Fibroblast of skin of back (primary cell): ENCODE measurements at places on chromosomes 4 and X.
A peak's percentile ranks its signal among the peaks of the same experiment; 100 is the strongest.

- no peak for DNase-seq
These were observed 192.7 kb upstream of the LEF1 start for GRCh38 chr4:108361446-108361820.

GRCh38 chrX:139506333-139506732, 24.2 kb upstream of the F9 start:
- no peak for DNase-seq

DNA sequence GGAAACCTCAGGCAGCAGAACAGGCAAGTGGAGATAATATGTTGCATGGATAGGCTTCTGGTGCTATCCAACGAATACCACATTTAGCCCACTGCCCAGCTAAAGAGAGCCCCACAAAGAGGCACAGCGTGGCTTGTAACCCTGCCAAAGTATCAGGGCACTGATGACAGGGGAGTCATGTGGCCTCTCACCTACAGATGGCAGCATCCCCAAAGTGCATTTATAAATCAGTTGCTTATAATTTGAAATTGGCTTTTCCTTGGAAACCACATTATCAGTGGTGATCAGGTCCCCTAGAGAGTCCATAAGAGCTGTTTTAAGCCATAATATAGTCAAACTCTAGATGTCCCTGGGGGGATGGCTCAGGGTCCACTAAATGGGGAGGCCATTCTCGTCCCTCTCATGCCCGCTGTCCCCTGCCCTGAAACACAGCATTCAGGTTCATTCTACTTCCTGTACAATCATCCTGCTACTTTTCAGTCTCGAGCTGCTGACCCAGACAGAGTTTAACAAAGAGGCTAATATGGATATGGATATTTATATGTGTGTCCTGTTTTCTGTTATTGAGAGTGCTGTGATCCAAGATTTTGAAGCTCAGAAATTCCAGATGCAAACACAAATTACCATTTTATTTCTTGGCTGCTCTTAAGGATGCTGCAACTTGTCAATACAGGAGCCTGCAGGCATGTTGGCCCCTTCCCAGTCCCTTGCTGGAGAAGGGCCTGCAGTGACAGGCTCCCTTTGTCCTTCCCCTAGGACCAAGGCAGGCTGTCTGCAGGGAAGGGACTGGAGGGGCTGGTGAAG, 28.5 kb downstream of the SRPX start:
- peak; percentile 24 for DNase-seq

DNA sequence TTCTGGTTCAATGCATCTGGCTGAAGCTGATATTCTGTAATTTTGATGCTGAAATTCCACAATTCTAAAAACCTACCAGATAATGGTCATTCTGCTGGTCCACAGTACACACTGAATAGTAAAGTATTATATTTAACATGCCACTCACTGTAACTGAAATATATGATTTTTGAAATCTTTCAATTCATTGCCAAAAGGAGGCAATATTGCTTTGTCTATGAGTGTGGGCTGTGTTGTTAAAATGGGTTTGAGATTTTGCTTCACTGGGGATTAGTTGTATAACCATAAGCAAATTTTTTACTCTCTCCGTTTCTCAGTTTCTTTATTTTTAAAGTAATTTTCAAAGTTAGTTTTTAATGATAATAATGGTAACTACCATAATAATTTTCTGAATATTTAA, 1404.1 kb upstream of the IGFBP7 start:
- DNase-seq: no peak

GRCh38 chrX:134542485-134542884, 82.5 kb downstream of the HPRT1 start:
- peak; percentile 52 for DNase-seq

DNA sequence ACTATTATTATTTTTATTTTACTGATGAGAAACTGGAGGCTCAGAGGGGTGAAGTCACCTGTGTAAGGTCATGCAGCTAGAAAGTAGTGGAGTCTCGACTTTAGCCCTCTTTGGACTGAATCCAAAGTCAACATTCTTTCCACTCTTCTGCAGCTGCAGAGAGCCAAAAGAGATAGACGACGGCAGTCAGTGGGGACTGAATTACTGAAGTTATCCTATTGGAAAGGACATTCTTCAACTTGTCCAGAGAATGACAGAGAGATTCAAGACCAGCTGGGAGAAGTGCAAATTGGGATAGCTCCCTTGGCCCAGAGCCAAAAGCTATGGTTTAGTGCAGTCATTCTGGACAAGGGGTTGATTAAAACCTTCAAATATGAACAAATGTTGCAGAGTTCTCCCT, 42.5 kb downstream of the VGLL1 start:
- DNase-seq: no peak

DNA sequence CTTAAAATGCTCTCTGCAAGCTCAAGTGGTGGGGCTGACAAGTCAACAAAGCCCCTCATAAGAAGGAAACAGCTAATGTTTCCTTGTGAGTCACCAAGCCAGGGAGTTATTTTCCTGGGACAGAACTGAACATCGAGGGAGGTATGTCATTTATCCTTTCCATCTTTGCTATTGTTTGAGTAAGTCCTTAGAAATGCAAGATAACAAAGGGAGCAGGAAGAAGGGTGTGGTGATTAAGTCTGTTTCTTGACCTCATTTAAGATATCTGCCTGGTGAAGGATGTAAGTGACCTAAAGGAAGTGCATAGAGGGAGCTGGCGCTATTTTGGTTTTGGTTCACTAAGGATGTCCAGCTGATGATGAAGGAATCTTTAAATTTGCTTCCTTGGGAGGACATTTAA, 39.9 kb downstream of the ATG4A start:
- DNase-seq: peak; percentile 62

GRCh38 chr4:2923141-2923551, 40.1 kb downstream of the NOP14 start:
- DNase-seq: peak; percentile 51

DNA sequence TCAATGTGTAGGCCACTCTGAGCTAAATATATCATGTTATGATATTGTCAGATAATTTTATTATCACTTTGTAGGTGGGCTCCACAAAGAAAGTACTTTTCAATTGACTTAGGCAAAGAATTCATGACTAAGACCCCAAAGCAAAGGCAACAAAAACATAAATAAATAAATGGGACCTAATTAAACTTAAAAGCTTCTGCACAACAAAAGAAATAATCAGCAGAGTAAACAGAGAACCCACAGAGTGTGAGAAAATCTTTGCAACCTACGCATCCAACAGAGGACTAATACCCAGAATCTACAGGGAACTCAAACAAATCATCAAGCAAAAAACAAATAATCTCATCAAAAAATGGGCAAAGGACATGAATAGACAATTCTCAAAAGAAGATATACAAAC, 15.2 kb upstream of the PDLIM5 start:
- no peak for DNase-seq

GRCh38 chrX:53089925-53090324, 4.0 kb upstream of the KANTR start:
- DNase-seq: no peak

DNA sequence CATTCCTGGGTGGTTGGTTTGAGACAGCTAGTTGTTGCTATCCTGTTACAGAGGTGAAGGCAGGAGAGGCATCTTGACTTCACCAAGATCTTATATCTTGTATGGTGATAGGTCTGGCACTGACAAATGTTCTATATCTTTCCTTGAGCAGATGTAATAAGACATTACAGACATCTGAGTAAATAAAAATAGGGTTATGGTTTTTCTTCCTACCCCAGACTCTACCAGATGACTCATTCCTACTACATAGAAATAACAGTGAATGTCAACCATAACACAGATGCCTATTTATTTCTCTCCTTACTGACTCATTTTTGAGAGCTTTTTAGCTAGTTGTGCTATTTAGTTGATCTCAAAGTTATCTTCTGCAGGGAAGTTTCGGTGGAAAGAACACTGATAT, 21.9 kb downstream of the HNRNPH2 start:
- DNase-seq: peak; percentile 66

- peak; percentile 35 for DNase-seq
These were observed at the start of gene SHROOM3 for GRCh38 chr4:76434901-76435527. TSS of gene SHROOM3 (plus strand) at chr4:76435229. CDS start at chr4:76436053, 824 bp downstream.

DNA sequence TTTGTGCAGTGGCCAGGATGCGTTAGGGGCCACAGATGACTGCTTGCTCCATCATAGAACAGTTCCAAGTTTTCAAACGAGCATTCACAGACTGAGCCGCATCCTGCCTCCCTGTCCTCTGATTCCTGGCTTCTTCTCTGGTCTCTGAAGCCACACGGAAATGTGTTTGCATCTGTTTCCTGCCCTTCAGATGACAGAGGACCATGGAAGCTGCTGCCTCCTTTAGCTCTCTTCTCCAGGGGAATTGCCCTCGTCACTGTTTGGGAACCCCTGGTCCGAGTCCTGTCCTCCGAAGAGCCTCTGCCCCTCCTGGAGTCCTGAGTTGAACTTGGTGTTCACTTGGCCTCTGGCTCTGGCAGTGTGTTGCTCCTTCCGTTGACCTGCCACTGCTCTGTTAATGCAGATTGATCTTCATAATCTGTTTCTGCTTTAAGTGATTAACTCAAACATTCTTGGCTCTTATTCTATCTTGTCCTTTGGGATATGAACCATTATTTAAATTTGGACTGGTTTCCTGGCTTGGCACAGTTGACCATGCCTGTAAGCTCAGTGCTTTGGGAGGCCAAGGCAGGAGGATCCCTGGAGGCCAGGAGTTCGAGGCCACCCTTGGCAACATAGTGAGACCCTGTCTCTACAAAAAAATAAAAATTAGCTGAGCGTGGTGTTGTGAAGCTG, 96.0 kb downstream of the PTTG2 start:
- no peak for DNase-seq

DNA sequence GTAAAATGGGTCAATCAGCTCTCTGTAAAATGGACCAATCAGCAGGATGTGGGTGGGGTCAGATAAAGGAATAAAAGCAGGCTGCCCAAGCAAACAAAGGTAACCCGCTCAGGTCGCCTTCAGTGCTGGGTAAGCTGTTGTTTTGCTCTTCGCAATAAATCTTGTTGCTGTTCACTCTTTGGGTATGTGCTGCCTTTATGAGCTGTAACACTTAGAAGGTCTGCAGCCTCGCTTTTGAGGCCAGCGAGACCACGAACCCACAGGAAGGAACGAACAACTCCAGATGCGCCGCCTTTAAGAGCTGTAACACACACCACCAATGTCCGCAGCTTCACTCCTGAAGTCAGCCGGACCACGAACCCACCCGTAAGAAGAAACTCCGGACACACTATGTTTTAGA, 11.5 kb upstream of the CAMK2D start:
- no peak for DNase-seq

- no peak for DNase-seq
These were observed 381.7 kb upstream of the FGF13 start for GRCh38 chrX:139093201-139093600.

DNA sequence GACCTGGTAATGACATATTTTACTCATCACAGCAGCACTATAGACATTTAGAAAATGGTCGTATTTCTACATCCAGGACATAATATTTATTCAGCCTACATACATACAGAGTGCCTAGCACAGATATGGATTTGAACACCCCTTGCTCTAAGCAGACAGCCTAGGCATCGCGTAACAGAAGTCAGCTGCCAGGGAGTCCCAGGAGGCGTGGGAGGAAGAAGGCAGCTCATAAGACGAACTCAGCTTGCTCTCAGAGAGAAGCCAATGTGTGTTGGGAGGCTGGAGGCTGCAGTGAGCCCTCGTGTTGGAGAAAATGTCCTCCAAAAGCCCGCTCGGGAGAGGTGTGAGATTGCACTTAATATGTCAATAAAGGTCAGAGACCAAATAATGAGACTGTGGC, 131.6 kb downstream of the BCOR start:
- no peak for DNase-seq

- DNase-seq: no peak
These were observed 50.8 kb upstream of the PPP2R2C start for GRCh38 chr4:6523251-6523650.

- DNase-seq: no peak
These were observed 21.8 kb downstream of the UPRT start for GRCh38 chrX:75295641-75296040.

DNA sequence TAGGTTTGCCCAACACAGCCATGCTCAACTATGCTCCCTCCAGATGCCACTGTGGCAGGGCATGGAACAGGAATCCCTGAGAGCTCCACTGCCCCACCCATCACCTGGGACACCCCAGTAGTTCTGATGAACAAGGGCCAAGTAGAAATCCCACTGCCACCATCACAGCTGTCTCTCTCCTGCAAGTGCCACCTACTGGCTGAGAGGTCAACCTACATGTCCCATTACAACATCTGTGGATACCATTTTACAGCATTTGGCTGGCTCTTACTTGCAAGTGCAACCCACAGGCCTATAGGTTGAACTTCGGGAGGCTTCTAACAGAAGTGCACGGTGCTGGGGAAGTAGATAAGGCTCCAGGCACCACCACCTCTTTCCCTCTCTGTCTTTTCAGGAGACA, 142.5 kb downstream of the CXXC4 start:
- DNase-seq: no peak

DNA sequence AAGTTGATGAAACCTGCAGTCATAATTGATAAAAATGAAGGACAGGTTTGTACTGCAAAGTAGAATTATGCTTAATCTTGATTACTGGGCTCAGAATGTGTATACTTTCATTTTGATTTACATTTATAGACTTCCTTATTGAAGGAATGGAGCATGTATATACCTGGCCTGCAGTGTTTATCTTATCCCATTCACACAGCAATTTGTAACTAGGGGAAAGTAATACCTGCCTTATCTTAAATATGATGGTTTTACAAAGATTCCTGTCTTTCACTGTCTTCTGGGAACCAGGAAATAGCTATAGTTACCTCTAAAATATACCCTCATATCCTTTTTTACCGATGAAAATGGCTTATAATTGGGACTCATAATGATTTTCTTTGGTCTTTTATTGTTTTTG, 29.7 kb downstream of the ADD1 start:
- no peak for DNase-seq

DNA sequence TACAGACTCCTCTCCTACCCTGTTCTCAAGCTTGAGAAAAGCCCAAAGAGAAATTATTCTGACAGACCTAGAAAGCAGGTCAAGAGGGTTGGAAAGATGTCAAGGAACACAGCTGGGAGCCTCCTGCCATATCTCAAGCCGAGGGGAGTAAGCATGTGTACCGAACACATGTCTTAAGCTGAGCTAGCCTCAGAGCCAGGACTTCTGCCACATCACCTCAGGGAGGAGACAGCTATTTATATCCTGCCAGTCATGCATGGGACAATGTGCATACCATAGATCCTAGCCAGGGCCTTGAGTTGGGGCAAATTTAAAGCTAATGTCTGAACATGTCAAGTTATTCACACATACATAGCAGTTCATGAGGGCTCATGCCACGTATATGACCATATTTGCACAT, 11.8 kb downstream of the TMEM31 start:
- DNase-seq: peak; percentile 79

DNA sequence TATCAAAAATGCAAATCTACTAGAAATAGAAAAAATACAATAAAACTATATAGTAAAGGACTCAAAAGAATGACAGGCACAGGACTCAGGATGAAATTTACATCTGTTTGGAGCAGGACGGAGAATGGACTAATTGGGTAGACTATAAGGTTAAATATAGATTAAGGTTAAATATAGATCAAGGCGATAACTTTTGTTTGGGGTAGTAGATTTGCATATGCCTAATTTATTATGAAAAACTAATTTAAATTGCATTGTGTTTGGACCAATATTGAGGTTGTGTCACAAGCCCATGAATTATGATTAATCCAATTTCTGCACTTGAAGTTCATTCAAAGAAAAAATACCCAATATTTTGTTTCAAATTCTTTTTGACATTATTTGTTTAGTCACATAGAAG, 31.0 kb downstream of the MTHFD2L start:
- DNase-seq: no peak

GRCh38 chrX:107935200-107935599, 47.0 kb downstream of the TEX13B start:
- peak; percentile 35 for DNase-seq

GRCh38 chr4:17613761-17614415, 553 bp upstream of the MED28 start:
- peak; percentile 79 for DNase-seq
